Posterior cingulate gyrus (tissue), 11 donors: ENCODE measurements at places on chromosomes 1 and 21.

GRCh38 chr1:234899041-234899729 is 229.5 kb downstream of the TOMM20 start:
- DNase-seq: peak; percentile 42

- DNase-seq: no peak
Observed at GRCh38 chr1:100134872-100135271, 1.9 kb downstream of the TRMT13 start.

DNA sequence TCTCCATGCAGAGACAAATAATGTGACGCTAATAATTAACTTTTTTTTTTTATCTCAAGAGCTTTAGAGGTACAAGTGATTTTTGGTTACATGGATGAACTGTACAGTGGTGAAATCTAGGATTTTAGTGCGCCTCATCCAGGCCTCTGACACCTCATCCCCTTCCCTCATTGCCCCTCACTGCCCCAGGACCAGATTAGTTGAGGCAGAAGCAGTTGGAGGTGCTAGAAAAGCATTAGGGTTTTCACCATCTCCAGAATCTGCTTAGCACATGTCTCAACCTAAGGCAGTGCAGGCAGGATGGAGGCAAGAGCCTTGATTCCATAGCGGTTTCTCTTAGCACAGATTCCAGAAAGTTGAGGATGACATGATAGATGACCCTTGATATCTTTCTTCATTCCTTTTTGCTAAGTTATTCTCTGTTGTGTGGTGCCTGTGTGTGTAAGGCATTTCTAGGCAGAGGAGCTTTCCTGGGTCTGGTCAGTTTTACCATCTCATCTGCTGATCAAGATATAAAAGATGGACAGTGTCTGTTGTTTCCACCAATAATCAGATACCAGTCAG is 16.3 kb upstream of the IL10 start:
- no peak for DNase-seq

- no peak for DNase-seq
Observed at GRCh38 chr1:213689260-213689659, 298.5 kb upstream of the PROX1 start.

GRCh38 chr1:97090725-97091124 is 369.1 kb downstream of the PTBP2 start:
- DNase-seq: no peak

DNA sequence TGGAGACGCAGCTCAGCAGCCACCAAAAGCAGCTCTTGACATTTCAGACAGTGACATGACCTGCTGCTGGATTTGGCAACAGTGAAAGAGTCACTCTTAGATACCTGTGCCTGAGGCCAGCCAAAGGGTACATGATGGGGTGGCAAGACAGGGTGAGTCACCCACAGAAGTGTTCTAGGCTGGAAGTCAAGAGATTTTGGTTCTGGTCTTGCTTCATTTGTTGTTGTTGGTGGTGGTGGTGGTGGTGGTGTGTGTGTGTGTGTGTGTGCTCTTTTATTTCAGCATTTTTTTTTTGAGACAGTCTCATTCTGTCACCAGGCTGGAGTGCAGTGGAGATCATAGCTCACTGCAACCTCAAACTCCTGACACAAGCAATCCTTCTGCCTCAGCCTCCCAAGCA is 25.8 kb downstream of the SHISAL2A start:
- no peak for DNase-seq

DNA sequence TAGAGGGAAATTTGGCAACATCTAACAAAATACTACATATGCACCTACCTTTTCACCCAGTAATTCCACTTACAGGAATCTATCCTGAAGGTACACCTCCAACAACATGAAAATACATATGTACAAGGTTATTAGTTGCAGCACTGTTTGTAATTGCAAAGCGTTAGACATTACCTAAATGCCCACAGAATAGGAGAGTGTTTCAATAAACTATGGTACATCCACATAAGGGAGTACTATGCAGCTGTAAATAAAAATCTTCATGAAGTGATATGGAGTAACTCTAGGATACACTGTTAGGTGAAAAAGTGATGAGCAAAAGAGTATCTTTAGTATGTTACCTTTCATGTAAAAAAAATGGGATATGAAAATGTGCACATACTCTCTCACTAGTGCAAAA is 126.1 kb downstream of the ACBD6 start:
- DNase-seq: no peak

DNA sequence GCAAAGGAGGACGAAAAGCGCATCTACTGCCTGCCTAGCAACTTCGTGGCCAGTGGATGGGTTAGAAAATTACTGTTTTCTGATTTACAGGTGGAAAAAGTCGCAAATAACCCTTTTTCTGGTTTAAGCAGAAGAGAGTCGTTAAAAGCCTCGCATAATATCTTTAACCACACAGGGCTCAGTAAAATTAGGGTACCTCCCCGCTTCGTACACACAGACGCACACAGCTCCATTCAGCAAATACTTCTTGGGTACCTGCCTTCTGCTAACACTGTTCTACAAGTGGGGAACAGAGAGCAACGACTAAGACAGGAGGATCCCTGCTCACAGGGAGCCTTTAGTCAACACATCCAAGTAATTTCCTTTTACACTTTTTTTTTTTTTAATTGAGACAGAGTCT is 704 bp downstream of the ALG6 start:
- no peak for DNase-seq

GRCh38 chr1:97936976-97937375 is 16.1 kb upstream of the DPYD start:
- DNase-seq: peak; percentile 90

DNA sequence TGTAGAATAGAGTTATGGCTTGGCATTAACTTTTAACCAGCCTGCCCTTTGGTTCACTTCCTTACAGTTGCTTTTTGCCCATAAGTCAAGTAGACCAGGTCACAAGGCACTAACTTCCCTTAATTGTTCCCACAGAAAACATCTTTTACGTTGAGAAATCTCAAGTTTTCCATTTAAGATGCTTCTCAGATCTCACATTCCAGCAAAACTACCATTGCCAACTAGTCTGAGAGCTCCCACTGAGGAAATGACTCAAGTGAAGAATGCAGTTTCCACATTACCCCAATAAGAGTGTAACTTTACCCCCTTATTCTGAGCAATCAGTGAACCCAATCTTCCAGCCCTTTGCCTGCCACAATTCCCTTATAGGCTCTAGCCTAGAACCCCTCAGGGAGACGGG is 502.2 kb upstream of the OLFM3 start:
- no peak for DNase-seq

- DNase-seq: no peak
Observed at GRCh38 chr1:10827377-10828333, 31.2 kb upstream of the CASZ1 start.

GRCh38 chr1:197519741-197520334 is 251.8 kb downstream of the CRB1 start:
- DNase-seq: no peak

GRCh38 chr1:206829875-206830274 is 35.5 kb upstream of the IL20 start:
- no peak for DNase-seq

DNA sequence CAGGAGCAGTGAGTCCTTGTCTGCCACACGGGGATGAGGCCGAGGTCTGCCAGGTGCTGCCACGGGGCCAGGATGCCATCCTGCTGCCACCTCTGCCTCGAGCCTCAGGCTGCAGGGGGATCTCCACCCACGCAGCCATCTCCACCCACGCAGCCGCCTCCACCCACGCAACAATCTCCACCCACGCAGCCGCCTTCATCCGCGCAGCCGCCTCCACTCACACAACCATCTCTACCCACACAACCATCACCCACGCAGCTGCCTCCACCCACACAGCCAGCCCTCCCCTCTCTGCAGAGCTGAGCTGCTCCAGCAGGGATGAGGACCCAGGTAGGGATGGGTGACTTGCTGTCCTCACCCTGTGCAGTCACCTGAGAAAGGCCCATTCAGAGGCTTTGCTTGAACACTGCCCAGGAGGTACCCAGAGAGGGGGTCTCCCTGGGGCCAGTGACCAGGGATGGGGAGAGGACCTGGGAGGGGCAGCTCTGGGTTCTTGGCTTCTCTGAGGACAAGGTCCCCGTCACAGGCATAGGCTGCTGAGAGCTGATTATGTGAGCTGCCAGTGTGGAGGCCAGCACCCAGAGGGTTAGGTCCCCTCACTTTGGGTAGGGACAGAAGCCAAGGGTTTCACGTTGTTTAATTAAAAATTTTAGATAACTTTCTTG is 46.6 kb upstream of the TTC34 start:
- no peak for DNase-seq

GRCh38 chr1:225881081-225881958 is 860 bp downstream of the TMEM63A start:
- peak; percentile 83 for DNase-seq

DNA sequence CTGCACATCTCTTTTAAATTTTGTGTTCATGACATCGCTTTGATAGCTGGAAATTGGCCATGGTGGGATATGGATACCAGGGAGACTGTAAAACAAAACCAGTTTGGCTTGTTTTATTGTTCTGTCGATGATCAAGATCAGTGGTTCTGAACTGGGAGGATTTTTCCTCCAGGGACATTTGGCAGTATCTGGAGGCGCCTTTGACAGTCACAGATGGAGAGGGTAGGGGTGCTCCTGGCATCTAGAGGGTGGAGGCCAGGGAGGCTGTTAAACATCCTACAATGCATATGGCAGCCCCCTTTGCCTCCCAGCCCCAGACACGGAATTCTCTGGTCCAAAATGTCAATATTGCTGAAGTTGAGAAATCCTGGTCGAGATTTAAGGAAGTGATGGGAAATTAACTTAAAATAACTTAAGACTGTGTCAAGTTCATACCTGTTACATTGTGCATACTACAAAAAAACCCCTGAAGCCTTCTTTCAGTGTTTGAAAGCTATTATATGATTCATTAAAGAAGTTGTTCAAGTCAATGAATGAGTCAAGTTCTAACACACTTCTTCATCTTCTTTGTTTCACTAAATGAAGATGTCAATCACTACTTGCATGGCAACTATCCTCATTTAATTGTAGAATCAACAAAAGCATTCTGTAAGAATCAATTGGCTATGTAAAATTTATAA is 150.9 kb downstream of the KCNJ6 start:
- no peak for DNase-seq

DNA sequence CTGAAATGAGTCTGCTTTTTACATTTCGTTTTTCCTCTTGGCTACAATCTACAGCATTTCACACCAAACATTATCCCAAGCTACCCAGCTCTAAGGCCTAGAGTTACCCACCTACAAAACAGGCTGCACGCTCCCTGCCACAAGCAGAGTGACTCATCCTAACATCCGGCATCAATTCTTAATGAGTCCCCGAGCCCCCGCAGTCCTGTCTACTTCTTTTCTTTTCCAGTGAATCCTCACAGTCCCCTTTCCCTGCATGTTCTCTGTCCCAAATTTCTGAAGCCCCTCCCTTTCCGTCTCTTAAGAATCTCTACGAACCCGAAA is 650 bp downstream of the PCNX2 start:
- DNase-seq: no peak

DNA sequence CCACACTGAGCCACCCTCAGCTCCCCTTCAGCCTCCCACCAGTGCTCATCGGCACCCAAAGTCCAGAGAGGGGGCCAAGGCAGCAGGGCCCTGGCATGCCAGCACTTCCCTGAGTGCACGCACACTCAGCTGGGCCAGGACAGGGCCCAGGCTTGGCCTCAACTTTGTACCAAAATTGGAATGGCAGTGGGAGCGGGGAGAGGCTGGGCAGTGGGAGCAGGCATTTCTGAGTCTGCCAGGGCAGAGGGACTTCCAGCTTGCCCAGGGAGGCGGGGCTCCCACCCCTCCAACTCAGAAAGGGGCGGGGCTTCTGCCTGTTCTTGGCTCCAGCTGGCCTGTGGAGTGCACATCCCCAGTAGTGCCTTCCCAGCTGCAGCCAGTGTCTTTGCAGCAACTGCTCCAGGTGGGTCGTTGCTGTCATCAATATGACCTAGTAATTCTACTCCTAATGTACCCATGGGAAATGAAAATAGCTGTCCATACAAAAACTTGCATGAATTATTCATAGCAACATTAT is 10.3 kb upstream of the SNX7 start:
- no peak for DNase-seq

DNA sequence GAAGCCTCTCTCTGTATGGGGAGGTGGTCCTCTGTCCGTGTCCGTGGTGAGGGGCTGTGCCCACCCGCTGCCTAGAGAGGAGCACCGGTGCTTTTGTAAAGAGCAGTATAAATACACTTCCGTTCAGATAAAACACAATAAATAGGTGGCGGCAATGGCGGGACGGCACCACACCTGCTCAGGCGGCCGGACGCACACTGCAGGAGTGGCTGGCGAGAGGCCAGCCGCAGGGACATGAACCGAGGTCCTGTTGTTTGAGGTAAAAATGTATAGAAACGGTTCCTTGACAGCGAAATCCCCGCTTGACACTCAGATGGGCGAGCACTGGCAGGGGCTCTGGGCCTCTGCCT is 40.8 kb downstream of the KRTAP10-1 start:
- no peak for DNase-seq

- no peak for DNase-seq
Observed at GRCh38 chr1:205328476-205328875, 6.9 kb upstream of the NUAK2 start.

GRCh38 chr1:20430355-20431175 is 55.4 kb downstream of the CAMK2N1 start:
- DNase-seq: peak; percentile 44

DNA sequence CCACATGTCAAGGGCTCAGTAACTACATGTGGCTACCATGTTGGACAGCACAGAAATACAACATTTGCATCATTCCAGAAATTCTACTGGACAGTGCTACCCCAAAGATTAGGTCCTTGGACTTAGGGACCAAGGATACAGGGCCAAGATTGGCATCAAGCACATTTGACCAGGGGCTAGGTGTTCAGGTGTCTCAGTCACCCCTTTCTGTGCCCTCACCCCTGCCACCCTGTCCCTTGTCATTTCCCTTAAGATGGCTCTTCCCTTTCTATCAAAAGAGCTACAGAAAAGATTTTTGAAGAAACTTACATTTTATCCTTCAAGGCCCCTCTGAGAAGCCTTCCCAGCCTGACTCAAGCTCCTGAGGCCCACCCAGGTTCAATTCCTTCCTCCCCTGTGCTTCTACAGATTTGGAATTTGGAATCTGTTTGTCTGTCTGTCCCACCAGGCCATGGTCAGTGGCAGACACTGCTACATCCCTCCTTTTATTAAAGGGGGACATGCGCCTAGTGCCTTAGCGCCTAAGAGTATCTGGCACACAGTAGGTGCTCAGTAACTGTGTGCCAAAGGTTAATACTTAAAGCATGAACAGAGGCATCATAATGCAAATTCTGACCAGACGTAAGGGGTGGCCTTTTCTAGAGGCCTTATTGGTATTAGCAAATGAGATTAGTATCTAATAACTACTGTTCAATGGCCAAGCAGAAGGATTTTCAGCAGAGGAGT is 21.4 kb downstream of the CSF1 start:
- DNase-seq: no peak

DNA sequence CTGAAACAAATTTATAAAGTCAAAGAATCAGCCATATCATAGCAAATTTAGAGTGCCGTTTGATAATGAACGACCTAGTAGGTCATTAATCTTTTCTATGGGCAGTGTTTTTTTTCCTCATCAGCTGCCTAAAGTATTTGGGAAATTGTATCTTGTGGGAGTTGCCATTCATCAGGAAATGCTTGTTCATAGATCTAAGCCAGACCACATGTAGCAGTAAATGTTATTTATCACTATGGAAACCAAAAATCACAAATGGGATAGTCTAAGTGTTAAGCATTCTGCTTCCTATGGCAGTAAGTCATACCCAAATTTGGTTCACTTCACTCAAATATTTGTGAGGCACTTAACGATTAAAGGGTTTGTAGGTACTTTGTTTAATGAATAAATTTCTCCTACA is 52.9 kb downstream of the LRRC8D start:
- DNase-seq: no peak
